Caki2 (cell line): ENCODE measurements at places on chromosomes 1 and 21. TPM values are rescaled to one million over a fixed set of nuclear protein-coding genes. Genes with fewer than 3 reads are reported as not detected.

- DNase-seq, result no peak
Measured at GRCh38 chr1:183034682-183035081, 11.5 kb downstream of the LAMC1 start.

- DNase-seq, result no peak
Measured at GRCh38 chr1:197467881-197468280, 199.8 kb downstream of the CRB1 start.

GRCh38 chr1:176996456-176997090, 167.9 kb downstream of the ASTN1 start:
- DNase-seq, result no peak

DNA sequence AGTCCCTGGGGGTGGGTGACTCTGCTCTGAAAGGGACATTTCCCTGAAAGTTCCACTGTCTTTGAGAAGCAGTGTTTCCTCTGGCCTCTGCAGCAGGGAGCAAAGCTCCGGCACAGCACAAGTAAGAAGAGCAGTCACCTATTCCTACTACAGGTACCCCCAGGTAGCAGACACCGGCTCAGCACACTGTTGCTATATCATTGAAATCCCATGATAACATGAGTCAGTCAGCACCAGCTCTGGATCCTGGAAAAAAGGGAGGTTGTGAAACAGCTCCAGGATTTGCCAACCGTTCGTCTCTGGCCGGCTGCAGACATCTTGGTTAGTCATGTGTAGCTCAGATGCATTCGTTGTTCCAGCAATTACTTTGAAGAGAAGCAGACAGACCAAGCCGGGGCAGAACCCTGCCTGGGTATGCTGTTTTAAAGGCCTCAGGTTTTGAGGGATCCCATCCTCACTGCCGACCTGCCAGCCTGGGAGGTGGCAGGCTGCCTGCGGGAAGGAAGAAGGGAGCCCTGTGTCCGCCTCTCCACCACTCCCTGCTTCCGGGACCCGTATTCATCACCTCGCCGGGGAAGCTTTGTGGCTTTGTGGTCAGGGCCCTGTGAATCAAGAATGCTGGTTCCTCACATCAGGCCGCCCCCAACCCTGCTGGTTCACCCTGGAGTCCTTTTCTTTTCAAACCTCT, 139.2 kb downstream of the CLIC6 start:
- DNase-seq, result peak; percentile 80

DNA sequence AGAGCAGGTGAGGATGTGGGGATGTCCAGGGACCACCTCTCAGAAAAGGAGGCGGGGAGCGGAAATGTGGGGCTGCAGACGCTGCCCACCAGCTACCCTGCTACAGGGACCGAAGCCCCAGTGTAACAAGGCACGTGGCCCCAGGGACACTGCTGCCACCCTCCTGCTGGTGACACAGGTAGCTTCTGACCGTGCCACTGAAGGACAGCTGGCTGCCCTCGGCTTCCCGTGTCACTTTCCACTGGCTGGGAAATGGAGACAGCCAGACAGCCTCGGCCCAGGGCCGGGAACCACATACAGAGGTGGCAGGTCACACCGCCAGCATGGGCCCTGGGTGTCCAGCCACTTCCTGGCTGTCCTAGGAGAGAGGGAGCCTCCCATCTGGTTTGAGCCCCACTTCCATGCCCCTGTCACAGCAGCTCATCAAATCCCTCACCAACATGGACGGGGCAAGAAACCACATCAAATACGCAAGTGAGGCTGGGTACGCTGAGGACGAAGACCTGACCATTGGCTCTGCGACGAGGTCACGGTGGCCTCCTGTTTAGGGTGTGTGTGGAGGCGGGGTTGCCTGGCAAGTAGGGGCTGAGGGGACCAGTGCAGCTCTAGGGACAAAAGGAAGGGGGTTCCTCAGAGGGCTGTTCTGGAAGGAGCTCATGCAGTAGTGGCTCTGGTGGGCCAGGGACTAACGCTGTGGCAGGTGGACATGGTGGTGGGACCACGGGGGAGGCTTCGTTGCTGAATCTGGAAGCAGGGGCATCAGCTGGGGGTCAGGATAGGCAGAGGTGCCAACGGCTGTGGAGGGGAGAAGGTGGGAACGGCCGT, 5.0 kb downstream of the PEX10 start:
- DNase-seq, result no peak

- no peak for DNase-seq
Measured at GRCh38 chr21:36388835-36389234, 3.6 kb downstream of the CHAF1B start.

DNA sequence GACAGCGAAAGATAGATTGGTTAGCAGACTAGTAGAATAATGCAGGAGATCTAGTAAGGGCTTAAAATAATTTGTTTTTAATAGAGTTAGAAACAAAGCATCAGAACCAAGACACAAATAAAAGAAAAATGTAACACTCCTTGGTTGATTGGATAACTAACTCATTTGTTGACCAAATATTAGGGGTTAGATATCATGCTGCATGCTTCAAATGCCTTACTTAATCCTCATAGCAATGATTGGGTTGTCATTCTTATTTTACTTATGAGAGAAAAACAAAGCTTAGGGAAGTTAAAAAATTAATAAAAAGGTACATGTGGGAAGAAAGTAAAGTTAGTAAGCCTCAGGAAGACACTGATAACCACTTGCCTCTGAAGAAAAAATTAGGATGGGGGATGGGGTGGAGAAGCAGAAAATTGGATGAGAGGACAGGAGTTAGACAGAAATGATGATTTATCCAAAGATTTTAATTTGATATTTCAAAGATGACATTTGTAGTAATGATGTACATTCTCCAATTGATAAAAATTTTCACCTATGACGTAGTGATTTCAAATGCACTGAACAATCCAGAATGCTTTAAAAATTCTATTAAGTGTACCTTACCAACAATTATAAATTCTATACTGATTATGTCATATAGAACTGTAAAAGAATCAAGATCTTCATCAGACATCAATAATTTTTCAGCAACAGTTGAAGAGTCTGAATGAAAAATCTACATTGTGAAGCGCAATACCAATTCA, 374.7 kb downstream of the COL11A1 start:
- DNase-seq, result no peak

The TNFRSF4 gene
- total RNA-seq, result not detected in 2 replicates

DNA sequence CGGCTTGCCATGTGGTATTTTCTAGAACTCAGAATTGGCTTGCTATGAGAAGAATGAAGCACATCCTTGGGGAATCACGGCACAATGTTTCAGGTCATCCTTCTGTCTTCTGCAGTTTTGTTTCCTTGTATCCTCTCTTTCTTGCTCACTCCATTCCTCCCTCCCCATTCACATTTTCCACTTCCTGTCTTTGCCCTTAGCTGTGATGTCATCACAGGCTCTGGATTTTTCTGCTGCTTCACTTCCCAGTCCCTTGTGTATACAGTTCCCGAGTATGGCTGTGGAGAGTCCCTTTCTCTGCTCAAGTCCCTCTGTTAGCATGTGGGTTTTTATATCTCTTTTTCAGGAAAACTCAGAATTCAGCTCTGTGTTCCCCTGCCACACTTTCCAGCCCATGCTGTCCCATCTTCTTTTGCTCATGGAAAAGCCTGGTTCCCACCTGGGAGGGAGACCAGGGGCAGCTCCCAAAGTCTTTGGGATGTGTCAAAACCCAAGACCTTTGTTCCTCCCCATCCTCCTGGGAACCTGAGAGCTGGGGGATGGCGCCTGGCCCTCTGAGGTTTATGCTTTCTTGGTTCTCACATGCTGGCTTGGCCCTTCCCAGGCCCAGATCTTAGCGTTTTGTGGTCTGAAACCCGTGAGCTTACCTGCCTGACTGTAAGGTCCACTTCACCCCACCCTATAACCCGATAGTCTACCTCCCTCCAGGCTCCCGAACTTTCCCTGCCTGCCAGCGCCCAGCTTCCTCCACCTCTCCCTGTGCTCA, 4.8 kb upstream of the RGS16 start:
- no peak for DNase-seq

The HAO2 gene
- total RNA-seq, result not detected in 2 replicates

GRCh38 chr21:42096566-42096965, 25.4 kb downstream of the UMODL1 start:
- DNase-seq, result no peak

GRCh38 chr1:238916828-238917227, 469.5 kb upstream of the CHRM3 start:
- no peak for DNase-seq

DNA sequence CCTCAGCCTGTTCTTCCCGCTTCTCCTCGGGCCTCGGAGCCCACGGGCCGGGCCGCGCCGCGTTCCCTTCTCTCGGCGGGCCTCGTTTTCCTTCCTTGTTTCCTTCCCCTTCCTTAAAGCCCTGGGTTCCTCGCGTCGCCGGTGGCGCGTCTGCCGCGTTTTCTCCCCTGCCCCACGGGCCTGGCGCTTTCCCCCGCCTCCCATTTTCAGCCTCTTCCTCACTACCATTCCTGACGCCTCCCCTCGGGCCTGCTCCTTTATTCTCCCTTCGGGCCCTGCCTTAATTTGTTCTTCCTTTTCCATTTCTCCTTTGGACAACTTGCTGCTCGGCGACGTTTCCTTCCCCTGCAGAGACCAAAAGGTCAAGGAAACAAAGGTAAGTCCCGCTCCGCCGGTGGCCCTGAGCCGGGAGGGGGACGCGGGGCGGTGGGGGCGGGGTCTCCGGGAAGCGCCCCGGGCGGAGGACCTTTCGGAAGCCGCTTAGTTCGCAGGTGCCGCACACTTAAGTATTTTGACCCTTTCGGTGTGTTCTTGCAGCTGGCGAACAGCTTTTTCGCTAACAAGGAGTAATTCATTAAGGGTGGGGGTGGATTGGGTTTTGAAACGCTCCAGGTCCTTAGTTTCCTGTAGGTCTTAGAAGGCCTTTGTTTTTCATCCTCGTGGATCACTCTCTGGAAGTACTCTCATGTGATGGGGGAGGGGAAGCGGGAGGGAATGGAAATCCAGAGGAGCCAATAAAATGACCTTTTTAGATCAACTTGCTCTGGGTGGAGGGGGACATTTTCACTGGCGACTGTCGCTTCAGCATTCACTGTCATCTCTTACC, 780 bp downstream of the YTHDF2 start:
- DNase-seq, result peak; percentile 51

DNA sequence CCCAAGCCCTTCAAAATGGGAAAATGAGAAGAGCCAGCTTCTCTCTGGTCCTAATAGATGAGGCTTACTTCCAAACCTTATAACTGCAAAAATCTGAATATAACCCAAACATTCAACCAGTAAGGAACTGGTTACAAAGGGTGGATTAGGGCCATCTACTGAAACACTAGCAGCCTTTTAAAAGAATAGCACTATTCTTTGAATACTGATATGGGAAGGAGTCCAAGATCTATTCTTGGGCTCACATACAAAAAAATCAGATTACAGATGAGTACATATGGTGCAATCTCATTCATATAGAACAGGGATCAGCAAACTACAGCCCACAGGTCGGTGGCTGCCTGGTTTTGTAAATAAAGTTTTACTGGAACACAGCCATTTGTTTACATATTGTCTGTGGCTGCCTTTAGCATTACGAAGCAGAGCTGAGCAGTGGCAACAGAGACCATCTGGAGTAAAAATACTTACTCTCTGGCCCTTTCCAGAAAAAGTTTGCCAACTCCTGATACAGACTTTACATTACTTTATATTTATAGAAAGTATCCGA, 167.7 kb downstream of the ZSCAN20 start:
- DNase-seq, result no peak

DNA sequence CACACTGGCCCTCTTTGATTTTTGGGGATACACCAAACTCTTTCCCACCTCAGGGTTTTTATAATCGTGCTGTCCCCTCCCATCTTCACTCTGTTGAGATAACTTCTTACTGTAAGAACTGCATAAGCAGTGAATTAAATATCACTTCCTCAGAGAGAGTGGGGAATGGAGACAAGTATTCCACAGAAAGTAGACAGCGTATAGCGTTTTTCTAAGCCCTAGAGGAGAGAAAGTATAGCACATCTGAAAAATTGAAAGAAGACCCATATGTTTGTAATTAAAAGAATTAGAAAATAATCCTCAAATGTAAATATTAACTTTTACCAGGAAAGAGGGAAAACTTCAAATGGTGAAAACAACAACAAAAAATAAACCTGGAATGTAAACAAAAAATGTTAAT, 67.3 kb downstream of the GPR161 start:
- no peak for DNase-seq

DNA sequence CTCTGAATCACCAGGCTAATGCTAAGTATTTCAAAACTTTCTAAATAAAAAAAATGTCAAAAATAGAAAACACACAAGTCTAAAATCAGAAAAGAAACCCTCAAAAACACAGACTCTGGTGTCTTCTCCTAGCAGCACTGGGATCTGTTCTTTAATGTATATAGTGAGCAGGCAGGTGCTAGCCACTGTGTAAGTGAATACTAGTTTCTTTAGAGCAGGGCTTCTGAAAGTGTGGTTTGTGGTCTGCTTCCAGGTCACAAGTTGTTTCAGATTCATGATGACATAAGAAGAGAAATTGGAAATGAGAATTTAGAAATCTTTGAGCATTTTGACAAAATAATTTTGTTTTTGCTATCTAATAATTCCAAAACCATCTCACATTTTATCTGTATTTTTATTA, 763.1 kb downstream of the USP25 start:
- DNase-seq, result no peak

- DNase-seq, result no peak
Measured at GRCh38 chr1:50858761-50859160, 101.3 kb downstream of the FAF1 start.
